NCI-H460 (cell line): ENCODE measurements at places on chromosomes 4 and X.

DNA sequence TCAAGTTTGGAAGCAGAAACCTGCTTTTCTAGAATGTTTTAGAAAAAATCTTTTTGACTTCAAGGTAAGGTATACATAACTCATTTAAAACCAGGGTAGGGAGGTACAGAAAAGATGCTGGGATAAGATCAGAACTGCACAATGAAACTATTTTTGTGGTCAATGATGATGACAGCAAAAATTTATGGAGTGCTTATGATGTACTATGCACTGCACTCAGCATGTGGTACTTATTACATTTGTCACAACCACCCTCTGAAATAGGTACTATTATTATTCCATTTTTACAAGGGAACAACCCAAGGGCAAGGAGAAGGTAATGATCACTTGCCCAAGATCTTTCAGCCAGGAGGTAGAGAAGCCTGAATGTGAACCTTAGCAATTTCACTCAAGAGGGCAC lies 8.0 kb downstream of the GPM6B start:
- DNase-seq, result no peak

DNA sequence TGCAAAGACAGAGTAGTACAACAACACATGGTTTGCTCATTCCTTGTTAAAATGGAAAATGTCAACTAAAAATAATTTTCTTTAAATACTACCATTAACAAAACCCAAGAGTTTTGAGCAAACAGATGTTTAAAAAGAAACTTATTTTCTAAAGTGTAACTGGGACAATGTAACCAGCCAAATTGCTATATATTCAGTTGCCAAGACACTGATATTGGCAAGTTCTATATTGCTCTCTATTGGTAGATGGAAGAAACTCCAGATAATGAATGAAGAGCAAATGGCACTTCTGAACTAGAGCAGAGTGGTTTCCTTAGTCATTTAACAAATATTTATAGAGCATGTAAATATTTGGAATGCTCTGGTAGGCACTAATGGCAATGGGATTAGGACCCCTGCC lies 966.2 kb downstream of the RPA4 start:
- DNase-seq, result no peak

- no peak for DNase-seq
Observed at GRCh38 chrX:38142610-38143009, 78.1 kb downstream of the SRPX start.

- DNase-seq, result no peak
Observed at GRCh38 chrX:152847281-152847680, 16.4 kb downstream of the NSDHL start.

DNA sequence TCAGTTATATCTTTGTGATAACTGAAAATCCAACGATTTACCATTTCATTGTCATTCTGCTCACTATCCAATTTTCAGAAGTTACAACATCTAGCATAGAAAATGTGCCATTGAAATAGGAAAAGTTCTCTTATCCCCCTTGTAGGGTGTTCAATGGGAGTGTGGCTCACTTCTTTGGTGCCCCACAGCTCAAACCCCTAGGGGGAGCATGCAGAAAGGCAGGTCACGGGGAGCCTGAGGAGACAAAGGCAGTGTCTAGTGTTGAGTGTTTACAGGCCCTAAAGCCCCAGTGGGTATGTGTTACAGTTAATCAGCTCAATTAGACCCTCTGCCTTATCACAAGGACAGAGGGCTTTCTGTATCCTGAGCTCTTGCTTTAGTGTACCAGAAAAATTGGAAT lies 243.4 kb upstream of the GRID2 start:
- no peak for DNase-seq

DNA sequence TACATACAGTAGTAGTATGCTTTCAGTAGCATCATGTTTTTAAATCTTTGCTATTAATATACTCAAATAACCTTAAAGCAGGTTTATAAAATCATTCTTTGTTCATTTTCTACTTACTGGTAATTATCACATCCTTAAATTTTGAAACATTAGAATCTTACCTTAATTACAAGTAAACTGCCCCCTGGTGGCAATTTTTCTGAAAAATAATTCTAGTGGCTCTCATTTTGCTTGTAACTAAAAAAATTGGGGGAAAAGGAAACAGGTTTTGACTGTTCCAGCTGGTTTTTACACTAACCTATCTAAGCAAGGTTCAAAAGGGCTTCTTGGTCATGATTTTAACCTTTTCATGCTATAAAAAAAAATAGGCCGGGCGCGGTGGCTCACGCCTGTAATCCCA lies 18.5 kb upstream of the DCAF4L1 start:
- peak; percentile 9 for DNase-seq

GRCh38 chrX:81305240-81305639 lies 103.3 kb downstream of the SH3BGRL start:
- no peak for DNase-seq

DNA sequence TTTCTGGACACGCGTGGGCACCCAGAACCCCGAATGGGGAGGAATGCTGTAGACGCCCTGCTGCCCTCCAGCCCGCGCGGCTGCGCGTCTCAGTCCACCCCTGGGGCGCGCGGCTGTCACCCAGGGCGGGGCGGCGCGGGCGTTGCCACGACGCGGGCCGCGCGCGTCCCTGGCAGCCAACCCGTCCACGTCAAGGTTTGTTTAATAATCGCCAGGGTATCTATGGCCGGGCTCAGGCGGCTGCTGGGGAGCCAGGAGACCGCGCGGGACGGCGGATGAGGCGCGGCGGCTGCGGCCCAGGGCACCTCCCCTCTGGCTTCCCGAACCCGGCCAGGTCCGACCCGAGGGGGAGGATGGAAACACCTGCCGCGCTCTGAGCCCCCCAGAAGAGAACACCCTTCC lies at the start of gene SPATA18:
Gene SPATA18, plus strand, starts transcription at position 92 of the 402 bp plus-strand sequence. CDS start 401 bp downstream, outside the sequence.
- DNase-seq, result no peak

DNA sequence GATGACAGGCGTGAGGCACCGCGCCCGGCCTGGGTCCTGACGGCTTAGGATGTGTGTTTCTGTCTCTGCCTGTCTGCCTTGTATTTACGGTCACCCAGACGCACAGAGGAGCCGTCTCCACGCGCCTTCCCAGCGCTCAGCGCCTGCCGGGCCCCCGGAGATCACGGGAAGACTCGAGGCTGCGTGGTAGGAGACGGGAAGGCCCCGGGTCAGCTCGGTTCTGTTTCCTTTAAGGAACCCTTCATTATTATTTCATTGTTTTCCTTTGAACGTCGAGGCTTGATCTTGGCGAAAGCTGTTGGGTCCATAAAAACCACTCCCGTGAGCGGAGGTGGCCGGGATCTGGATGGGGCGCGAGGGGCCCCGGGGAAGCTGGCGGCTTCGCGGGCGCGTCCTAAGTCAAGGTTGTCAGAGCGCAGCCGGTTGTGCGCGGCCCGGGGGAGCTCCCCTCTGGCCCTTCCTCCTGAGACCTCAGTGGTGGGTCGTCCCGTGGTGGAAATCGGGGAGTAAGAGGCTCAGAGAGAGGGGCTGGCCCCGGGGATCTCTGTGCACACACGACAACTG lies 1.3 kb downstream of the SHOX start:
- DNase-seq, result no peak

DNA sequence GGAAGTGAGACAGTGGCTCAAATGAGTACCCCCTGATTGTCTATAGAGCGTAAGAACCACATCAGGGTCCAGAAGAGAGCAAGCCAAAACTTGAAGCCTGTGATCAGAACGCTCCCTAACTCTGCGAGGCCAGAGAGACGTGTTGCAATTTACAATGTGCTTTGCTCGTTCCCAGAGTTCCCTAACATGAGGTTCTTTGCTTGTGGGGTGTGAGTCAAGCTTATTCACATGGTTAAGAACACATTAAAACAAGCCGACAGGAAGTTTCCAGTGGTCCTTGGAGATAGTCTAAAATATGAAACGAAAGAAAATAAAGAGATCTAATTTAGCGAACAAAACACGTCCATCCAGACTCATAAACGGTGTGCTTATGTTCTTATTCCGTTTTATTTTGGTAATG lies 702.3 kb downstream of the TRIML1 start:
- no peak for DNase-seq

DNA sequence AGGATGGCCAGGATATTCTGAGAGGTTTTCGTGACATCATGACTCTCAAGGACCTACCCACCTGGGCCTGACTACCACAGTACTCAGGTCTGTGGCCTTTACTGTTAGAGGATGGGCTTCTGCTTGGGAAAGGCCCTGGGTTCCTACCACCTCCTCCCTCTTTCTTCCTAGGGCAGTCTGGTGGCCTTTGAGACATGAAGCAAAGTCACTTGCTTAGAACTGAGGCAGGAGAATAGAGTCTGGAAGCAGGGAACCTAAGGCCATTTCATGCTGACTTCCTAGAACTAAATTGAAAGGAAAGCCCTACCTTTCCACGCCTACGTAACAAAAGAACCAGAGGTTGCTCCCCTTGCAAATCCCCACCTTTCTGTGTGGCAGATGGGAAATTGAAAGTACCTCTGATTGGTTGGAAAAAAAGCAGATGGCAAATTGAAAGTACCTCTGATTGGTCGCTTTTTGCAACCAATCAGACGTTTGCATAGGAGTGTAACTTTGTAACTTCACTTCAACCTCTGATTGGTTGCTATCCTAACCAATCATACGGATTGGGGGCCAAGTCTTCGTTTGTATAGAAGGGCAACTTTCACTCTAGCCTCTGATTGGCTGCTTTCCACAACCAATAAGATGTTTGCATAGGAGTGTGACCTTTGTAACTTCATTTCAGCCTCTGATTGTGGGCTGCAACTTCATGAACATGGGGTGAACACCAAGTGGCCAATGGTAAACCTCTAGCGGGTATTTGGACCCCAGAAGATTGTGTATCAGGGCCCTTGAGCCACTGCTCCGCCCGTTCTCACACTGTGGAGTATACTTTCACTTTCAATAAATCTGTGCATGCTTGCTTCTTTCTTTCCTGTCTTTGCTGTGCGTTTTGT lies 9.9 kb upstream of the AKAP14 start:
- DNase-seq, result peak; percentile 68

- no peak for DNase-seq
Observed at GRCh38 chr4:211033-211511, 86.8 kb downstream of the ZNF718 start.

GRCh38 chrX:65451663-65452062 lies 82.9 kb downstream of the LAS1L start:
- DNase-seq, result peak; percentile 19

- DNase-seq, result no peak
Observed at GRCh38 chrX:5807181-5807580, 421.5 kb downstream of the NLGN4X start.

GRCh38 chr4:116122124-116122523 lies 963.3 kb downstream of the TRAM1L1 start:
- DNase-seq, result no peak

GRCh38 chrX:138711399-138712347 lies at the start of gene FGF13:
Gene FGF13 (minus strand): TSS chrX:138711717. CDS start chrX:138711003, 714 bp downstream.
- DNase-seq, result peak; percentile 65

DNA sequence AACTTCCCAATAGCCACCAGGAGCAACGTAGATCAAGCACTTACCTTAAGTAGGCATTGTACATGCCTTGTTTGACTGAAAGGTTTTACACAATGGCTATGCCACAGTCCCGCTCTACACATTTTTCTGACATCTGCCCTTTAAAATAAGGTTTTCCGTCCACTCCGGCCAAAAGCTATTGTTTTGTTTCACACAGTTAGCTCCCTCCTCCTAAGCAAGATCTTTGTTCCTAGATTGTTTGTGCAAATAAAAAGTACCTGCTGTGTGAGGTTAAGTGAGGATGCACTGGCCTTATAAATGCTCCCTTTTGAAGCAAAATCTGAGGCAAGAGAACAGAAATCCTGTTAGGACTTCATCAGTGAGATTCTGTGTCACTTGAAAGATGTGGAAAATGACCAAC lies 11.8 kb downstream of the SCD5 start:
- DNase-seq, result no peak

DNA sequence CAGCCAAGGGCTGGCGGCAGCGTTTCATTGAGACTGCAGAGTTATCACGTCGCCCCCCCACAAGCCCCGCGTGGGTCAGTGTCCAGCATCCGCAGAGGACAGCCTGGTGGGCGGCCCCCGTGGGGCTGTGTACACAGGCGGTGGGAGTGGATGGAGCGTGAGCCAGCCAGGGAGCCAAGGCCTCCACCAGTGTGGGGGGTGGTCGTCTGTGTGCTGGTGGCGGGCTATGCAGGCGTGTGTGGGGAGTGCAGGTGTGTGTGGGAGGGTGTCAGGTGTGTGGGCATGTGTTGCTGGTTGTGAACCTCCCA lies 56.5 kb upstream of the NKX1-1 start:
- no peak for DNase-seq

DNA sequence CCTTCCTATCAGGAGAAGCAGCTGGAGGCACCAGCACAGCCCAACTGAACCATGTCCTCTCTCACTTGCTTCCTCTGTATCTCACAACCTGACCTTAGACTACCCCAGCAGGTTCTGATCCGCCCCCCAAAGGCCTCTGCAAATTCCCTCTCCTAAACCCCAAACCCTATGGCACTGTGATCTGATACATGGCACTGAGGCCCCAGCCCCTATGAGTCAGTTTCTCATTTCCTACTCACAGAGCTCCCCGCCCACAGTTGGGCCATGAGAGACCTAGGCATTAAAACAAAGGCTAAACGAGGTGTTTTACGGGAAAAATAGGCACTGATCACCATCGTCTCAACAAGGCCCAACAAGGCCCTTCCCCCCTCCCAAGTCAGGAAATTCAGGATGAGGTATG lies 19.1 kb downstream of the SASH3 start:
- DNase-seq, result no peak

DNA sequence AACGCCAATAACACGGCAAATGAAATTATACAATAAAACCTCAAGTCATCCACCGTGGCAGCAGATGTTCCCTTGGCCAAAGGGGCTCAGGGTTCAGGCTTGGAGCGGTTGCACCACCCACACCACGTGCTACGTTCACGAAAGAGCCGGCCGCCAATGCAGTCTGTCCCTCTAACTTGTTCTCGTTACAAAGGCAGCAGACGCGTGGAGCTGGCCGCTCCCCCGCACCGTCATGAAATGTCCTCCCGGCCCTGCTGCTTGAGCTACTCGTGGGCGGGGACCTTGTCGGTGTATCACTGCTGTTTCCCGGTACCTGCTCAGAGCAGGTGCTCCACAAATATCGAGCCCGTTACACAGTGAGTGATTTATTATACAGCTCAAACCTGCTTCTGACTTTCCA lies 36.4 kb upstream of the MAN2B2 start:
- DNase-seq, result no peak

DNA sequence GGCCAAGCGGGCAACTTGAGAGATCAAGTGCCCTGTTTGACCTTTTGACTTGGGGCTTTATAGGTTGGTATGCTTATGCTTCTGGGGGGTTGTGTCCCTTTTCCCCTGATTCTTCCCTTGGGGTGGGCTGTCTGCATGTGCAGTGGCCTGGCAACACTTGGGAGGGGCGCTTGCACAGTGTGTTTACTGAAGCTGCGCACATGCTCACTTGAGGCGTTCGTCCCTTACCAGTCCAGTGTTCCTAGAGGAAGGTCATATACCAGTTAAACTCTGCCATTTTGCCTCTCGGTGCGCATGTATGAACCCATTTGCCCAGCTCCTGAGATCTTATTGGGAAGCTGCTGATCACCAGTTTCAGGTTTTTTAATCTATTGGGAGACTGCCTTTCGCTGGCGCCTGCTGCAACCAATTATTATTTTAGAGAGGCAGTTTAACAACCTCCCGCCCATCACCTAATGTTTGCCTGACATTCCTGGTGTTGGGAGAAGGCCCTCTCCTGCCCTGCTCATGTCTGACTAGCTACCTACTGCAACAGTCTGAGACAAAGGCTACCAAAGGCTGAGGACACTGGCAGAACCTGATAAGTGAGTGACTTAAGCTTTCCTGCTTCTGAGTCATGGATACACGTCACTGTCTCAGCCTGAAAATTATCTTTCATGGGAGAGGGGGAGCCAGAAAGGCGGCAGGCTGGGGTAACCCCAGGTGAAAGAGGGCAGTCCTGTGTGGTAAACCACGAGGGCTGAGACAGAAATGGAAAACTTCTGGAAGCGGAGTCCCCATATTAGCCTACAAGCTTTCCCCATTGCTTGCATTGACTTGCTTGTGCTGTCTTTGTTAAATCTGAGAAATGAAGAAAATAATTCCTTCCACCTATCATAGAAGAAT lies 97.6 kb downstream of the CPE start:
- DNase-seq, result no peak
